ENCODE measurements at places on chromosomes 11 and 22.

GRCh38 chr22:22207845-22208564 lies 36.6 kb upstream of the VPREB1 start:
- DNase-seq, result peak; percentile 78

GRCh38 chr11:85811624-85812023 lies 683 bp upstream of the SYTL2 start:
- no peak for DNase-seq

GRCh38 chr11:128116885-128117284 lies 470.5 kb downstream of the ETS1 start:
- no peak for DNase-seq

- DNase-seq, result no peak
These were observed 4.0 kb upstream of the IFITM5 start for GRCh38 chr11:303363-303762.

DNA sequence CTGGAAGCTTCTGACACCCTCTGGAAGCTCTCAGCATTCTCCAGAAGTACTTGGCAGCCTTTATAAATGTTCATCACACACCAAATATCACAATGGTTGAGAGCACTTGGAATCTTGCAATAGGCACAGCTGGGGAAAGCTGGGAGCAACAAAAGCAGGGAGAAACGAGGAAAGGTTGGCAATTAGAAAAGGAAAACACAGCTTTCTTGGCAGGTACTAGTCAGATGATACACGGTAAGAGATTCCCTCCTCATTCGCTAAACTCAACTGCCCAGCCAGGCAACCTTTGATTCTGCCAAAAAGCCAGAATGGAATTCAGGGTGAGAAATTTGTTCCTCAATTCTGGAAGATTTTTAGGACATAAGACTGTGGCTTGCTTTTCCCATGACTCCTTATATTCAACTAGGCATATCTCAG lies 576.9 kb upstream of the ANO5 start:
- DNase-seq, result no peak

DNA sequence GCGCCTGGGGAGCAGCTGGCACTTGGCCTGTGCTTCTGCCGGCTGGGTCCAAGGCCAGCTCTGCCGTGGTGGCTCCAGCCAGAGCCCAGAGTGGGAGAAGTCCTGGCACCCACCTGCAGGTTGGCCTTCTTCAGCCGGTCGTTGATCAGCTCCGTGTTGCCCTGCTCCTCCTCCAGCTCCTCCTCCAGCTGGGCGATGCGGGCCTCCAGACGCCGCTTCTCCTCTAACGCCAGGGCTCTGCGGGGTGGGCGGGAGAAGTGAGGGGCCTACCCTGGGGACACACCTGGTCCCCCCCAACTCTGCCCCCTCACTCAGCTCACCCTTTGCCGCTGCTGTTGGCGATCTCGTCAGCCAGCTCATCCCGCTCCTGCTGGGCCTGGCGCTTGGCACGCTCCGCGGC lies 32.6 kb downstream of the APOL1 start:
- DNase-seq, result peak; percentile 40

DNA sequence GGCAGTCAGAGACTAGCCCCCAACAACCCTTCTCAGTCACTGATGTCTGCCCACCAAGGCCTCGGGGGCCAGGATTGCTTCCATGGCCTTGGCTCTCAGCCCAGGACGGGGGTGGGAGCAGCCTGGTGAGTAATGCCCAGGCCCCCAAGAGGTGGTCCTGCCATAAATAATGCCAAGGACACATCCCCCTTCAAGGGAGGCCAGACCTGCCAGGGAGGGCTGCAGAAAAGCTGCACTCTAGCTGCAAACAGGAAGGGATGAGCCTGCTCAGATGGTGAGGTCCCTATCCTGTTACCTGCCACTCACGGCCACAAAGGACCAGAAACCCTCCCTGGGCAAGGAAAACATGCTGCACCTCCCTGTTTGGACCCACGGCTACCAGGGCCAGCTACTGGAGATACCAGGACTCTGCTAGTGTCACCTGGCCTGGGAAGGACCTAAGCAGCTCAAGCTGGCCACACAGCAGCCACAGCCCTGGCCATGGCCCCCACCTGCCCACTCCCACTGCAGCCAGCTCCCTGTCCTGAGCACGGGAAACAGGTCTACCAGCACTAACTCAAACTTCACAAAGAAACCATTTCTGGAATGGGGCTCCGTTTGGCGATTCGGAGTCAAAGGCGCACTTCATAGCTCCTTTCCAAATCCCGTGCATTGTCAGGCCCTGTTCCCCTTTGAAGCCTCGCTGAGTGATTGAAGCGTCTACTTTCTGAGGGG lies 12.1 kb downstream of the GNB1L start:
- no peak for DNase-seq

DNA sequence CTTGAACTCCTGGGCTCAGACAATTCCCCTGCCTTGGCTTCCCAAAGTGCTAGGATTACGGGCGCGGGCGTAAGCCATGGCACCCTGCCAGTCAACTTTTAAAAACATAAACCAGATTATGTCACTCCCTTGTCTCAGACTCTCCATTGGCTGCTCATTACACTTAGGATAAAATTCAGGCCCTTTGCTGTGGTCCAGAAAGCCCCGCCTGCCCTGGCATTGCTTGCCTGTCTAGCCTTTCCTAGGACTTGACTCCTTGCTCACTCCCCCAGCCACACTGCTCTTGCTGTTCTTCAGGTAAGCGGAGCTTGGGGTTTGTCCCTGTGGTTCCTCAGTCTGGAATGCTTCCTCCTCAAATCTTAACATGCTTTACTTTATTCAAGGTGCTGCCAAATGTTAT lies 30.5 kb downstream of the DIXDC1 start:
- no peak for DNase-seq

DNA sequence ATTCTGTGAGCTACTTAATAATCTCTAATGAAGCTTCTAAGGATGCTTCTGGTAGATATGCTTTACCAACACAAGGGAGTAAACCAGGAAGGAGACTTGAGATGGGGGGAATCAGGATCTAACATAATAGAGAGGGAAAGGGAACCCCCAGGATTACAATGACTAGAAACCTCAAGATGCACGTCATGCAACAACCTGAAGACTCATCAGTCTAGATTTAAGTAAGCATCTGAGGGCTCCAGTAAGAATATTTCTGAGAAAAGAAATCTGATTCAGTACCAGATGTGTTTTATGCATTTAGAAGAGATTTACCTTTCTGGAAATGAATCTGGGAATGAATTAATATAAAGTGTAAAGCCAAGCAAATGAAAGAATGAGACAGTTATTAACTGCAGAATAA lies 15.2 kb downstream of the KDM4D start:
- DNase-seq, result no peak

- no peak for DNase-seq
These were observed 41.2 kb downstream of the PDHX start for GRCh38 chr11:34957606-34958005.

DNA sequence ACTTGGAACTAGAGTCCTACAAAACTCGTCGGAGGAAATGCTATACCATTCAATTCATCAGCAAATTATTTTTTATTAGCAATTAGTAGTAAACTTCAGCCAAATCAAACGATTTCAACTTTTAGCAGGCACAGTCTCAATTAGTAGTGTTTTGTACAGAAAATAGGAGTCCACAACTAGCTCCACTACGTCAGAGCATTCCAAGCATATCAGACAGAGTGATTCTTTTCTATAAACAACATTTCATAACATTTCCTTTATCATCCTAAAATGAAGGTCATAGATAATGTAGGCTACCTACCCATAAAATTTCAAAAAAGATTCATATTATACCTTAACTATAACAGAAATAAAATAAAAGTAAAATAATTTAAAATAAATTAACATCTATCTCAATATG lies 169.9 kb downstream of the KIF18A start:
- no peak for DNase-seq

- no peak for DNase-seq
These were observed 821 bp downstream of the GAL3ST1 start for GRCh38 chr22:30573594-30574094.

DNA sequence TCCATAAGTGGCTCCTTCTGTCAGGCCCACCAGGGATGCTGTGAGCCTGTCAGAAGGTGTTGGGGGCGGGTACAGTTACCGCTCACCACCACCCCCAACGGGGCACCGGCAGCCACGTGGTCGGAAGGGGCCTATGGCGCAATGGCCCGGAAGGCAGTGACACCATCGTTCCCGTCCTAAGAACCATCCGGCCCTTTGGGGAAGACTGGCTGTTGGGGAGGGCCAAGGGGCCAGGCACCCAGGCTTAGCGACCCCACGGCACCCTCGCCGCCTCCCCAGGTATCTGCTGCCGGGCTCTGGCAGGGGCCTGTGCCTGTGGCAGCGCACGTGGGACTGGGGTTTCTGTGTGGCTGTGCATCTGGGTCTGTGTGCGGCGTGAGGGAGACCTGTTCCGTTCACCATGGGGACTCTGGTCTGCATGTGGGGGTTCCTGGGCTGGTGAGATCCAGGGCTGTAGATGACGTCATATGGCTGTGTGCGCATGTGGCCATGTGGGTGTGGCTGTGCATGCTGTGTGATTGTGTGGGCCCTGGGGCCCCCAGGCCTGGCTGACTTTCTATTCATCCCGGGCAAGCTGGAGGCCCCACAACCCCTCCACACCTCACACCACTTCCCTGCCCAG lies 717 bp downstream of the OSM start:
- DNase-seq, result peak; percentile 70

DNA sequence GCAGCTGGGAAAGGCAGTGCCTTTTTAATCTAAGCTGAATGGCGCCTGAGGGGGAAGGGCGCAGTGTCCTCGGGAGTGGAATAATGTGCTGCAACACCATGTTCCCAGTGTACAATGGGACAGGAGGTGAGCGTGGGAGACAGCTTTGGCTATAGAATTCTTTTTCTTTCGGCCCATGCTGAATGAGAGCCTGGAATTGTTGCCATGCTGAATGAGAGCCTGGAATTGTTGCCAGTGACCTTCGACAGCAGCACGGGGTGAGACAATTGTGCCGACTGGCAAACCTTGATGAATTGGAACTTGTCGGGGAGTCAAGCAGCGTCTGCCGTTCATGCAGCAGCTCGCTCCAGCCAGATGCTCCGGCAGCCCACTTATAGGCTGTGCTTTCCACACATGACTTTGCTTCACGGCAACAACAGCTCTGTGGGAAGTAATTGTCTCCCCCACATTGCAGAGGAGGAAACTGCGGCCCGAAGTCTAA lies 141.4 kb upstream of the E2F8 start:
- DNase-seq, result no peak

DNA sequence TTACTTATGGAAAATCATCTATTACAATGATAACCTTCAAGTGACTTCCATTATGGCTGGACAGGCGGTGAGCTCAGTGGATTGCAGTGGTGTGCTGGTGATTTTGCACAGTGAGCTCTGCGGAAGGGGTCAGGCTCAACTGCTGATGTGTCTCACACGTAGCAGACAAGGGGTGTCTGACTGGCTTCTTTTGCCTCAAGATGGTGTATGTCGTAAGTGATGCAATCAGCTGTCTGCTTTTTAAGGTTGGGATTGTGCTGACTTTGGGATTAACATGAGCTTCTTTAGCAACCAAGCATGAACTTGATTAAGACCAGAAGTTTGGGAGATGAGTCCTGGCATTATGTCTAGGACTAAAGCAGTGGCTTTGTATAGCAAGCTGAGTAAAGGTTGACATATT lies 49.5 kb downstream of the POLD3 start:
- DNase-seq, result no peak

DNA sequence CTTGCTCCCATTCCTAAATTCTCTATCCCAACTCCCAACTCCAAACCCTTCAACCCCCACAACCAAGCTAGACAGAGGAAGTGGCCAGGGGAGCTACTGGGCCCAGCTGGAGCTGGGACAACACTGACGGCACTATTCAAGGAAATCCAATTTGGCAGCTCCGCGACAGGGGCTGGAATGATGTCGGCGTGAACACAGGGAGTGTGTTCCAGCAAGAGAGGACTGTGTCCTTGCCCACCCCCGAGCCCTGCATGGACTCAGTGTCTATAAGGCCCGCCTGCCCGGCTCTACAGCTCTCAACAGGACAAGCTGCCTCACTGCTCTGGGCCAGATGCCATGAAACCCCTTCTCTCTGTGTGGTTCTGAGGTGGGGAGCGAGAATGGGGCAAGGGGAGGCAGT lies 11.3 kb downstream of the PCSK7 start:
- DNase-seq, result peak; percentile 87

DNA sequence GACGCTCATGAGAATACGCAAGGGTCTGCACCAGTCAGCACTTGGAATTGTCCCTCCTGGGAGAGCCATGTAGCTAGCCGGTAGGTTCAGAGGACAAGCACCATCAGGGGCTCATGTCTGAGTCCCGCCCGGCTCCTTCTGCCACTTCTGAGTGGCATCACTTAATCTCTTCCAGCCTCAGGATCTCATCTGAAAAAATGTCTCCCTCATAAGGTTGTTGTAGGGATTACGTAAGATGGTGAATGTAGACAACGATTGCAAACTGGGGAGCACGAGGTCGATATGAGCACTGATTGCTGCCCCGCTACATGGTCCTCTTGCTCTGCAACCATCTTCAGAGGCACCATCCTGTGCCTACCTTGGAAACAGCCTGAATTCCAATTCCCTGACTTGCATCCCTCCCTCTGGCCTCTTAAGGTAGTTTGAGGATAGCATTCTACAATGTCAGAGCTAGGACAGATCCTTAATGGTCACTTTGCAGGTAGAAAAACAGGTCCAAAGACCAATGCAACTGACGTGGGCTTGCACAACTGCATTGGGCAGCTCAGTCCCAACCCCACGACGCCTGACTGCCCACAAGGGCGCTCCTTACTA lies 115.8 kb upstream of the TMEM45B start:
- no peak for DNase-seq

- DNase-seq, result no peak
These were observed 172.8 kb downstream of the FAM181B start for GRCh38 chr11:82560836-82561235.

DNA sequence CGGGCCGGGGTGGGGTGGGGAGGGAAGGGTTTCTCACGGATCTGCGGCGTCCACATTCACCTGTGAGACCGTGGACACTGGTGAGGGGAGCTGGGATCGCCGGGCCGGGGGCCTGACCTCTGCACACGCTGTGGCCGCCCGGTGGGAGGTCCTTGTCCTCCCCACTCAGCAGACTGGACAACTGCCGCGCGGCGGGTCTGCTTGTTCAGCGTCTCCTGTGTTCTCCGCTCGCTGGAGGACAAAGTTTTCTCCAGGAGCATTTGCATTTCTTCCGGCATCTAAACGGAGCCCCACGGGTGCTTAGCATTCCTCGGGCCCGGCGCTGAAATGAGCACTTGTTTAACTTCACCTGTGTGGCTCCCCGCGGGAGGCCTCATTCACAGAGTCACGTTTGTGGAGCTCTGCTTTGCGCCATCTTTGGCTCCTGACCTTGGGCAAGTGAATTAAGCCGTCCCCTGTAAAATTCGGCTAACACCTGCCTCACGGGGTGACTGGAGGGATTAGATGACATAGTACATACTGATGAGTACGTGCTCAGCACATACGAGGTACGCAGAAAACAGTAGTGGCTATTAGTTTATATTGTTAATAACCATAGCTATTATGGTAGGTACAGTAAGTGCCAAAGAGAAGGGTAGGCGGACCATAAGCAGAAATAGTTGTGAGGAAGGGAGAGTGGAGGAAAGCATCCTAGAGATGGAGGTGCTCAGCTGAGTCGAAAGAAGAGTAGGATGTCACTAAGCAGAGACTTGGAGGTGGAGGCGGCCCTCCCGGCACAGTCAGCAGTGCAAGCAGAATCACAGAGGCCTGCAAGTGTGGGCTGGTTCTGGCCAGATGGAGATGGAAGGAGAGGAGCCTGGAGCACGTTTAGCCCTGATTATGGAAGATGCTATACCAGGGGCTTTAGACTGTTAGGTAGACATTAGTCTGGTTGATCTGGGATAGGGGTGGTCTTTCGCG lies 885 bp downstream of the TRMU start:
- DNase-seq, result no peak
